RPMI8226 (cell line): ENCODE measurements at places on chromosomes 1 and 21.

DNA sequence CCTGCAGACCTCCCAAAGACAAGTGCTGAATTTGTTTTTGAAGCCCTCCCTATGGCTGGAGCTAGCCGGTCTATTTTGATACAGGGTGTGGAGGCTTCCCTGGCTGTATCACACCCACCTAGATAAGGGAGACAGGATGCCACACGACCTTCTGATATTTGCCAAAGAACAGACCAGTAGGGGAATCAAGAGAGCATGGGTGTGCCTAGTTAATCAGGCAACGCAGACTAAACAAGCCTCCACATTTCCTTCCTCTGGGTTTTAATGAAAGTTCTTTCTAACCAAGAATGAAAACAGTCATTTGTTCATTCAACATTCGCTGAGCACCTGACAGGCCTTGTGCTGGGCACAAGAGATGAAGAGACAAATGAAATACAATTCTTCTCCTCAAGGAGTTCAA is 446.8 kb downstream of the PLPP3 start:
- DNase-seq: no peak

DNA sequence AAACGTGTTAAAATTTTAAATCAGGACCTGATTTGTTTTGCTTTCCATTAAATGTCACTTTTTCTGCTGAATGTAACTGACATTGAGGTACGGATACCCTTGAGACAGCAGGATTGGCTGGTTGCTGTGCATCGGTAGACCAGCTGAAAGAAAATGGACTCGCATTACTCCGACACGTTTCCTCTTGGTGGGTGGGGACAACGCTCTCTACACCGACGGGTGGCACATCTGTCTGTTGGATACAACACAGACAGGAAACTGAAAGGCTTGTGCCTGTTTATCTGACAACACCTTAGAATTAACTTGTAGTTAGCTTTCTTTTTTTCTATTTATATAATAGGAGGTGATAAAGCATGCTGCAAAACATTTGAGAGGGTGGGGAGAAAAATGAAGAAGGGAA is 19.4 kb downstream of the PRPF38A start:
- DNase-seq: no peak

- no peak for DNase-seq
Measured at GRCh38 chr1:243841507-243841906, 8.5 kb downstream of the AKT3 start.

DNA sequence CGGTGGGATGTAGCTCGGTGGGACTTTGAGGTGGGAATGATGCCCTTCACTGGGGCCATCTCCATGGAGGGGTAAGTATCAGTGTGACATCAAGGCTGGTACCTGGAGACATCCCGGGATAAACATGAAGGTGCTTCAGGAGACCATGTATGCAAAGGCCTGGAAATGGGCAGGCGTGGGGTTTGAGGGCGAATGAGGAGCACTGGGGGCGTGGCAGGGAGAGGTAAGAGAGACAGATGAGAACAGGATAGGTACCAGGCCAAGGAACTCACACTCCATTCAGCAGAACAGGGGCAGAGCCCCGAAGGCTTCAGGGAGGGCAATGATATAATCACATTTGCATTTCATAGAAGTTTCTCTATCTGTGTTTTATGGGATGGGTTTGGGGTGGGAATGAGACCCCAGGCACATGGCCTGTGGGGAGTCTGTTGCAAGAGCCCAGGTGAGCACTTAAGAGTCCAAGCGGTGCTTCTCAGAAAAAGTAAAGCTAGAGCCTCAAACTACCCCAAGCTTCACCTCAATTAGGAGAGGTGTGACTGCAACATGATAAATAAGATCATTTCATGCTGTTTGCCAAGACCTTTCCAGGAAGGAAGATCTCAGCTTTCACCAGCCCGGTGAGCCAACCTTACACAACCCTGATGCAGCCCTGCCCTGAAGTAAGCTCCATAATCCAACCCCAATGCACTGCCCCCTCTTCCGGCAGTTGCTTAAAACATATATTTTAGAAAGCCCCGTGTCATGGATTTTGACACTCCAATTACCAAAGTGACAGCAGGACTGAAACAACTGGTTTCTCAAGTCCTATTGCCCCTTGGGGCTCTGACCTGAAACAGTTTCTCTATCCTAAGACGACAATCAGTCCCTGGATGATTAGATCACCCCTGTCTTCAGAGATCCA is 7.4 kb downstream of the S100A9 start:
- no peak for DNase-seq

DNA sequence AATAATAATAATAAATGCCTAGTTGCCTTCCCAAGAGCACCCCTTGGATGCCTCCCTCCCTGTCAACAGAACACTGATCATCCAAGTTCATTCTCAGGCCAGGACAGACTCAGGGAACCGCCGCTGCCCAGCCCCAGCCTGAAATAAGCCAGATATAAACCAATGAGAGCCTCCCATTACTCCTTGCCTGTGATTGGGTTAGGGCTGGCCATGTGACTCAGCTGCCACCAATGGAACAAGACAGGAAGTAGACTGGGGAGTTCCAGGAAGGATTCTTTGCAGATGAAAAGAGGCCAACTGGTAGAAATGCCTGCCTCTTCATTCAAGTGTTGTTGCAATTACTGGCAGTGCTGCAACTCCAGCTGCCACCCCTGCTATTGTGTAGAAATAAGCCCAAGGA is 146.4 kb upstream of the TIAM1 start:
- DNase-seq: no peak

DNA sequence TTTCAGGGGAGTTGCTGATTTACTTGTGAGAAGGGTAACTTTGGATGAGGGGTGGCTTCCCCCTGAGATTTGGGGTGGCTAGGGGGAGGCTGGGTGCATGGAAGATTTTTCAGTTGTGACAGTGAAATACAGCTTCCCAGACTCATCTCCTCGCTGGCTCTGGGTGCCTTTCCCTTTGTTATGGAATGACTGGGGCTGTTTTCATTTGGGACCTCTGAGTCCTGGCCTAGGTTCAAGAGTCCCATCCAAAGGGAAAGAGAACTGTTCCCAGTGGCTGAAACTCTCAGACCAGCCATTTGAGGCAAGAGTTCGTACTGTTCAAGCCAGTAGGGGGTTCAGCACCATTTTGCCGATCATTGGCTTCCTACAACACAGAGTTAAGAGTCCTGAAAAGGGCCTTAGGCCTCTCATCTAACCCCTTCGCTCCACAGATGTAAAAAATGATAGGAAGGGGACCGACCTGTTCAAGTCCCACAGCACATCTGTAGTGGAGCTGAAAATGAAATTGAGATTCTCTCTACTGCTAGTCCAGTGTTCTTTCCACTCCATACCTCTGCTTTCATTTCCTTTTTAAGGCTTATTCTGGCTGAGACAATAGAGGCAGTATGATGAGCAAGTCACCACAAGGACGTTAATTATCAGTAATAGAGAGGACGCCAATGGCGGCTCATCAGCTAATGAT is 958 bp downstream of the DDR2 start:
- no peak for DNase-seq
